NCI-H526 (cell line): ENCODE measurements at places on chromosomes 3 and 15.

GRCh38 chr3:66928252-66928651 lies 69.9 kb upstream of the KBTBD8 start:
- no peak for DNase-seq

GRCh38 chr3:135258916-135259315 lies 463.9 kb downstream of the EPHB1 start:
- DNase-seq = no peak

- no peak for DNase-seq
Observed at GRCh38 chr3:31289584-31289983, 243.1 kb upstream of the STT3B start.

DNA sequence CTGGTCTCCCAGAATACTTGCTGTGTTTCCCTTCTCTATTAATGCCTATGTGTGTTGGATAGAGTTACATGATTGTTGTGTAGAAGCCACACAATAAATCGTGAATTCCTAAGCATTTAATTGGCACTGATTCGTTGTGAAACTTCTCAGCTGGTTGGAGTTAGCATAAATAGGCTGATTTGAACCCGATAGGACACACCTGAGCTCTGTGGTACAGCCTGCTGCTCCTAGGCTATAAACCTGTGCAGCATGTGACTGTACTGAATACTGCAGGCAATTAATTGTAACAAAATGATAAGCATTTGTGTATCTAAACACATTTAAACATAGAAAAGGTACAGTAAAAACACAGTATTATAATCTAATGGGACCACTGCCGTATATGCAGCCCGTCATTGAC lies 4.9 kb downstream of the ACAD11 start:
- no peak for DNase-seq

- DNase-seq = no peak
Observed at GRCh38 chr3:42653560-42654330, at the start of gene ZBTB47. ZBTB47 (plus strand) TSS chr3:42653697; CDS start chr3:42658356, 4,659 bp downstream.

DNA sequence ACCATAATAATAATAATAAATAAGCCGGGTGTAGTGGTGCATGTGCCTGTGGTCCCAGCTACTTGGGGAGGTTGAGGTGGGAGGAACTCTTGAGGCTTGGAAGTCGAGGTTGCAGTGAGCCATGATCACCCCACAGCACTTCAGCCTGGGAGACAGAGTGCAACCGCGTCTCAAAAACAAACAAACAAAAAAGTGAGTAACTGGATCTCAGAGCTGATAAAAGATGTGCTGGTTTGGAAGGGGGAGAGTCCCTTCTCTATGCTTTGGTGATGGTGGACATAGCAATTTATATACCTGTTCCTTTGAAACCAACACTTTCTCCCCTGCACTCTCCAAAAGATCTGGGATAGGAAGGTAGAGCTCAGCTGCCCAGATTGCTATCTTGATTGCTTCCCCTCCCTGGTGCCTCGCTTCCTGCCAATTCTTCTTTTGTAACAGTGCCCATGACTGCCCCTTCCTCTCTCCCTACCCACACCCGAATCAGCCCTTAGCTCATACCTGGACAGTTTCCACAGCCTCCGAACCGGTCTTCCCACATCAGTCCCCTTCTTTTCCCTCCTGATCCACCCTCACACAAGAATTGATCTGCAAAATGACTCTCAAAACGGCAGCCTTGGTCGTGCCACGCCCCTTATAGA lies 55.1 kb upstream of the UBE2E1 start:
- DNase-seq = no peak

DNA sequence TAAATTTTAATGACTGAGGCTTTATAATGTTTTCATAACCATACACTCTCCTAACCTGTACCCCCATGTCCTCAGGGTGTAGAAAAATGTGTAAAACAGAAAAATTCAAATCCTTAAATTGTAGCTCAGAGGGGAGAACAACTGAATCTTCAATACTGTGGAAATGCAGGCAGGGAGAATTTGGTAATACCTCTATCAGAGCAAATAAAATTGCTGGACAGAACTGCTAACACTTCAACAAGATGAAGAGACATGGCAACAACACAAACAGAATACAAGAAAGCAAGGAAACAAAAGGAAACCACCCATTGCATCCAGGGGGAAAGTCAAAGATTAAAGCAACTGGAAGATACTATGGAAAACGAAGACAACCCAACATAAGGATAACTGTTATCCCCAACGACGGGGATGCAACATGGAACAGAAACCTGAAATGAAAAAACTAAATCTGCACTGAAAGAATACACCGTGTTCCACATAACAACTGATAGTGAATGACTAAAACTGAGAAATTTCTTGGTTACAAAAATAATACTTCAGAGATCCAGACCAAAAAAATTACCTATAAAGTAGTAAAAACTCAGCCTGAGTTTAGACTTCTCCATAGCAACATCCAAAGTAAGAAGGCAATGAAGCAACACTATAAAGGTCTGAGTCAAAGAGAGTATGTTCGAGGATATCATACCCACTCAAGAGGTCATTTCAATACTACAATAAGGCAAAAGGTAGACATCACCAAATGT lies 48.5 kb downstream of the HACD2 start:
- DNase-seq = no peak
